ENCODE measurements at places on chromosomes 4 and X. TPM values are rescaled to one million over a fixed set of nuclear protein-coding genes. Genes with fewer than 3 reads are reported as not detected.

DNA sequence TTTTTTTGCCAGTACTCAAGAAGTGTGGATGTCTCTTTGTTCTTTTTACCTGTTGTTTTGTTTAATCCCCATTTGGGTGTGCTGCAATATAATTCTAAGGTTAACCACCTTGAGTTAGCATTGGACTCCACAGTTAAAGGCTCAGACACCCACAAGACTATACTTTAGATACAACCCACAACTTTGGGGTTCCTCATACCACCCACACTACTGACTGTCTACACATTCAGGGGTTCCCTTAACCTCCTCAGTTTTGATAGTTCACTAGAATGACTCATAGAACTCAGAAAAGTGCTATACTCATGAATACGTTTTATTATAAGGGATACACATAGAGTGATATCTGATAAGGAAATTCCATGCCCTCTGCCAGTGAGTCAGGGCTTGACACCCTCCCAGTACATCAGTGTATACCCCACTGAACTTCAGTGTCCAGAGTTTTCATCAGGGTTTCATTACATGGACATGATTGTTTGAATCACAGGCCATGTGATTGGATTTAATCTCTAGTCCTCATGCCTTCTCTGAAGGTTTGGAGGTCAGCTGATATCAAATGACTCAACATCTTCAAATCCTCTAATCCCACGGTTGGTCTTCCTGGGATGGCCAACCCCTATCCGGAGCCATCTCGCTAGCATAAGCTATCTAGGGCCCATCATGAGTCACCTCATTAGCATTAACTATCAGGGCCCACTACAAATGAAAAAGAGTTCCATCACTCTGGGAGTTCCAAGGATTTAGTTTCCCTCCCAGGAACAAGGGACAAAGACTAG, 357.7 kb upstream of the EMCN start:
- DNase-seq: no peak

GRCh38 chrX:16756724-16757123, 29.5 kb upstream of the TXLNG start:
- no peak for DNase-seq

- DNase-seq: no peak
Observed at GRCh38 chr4:71243091-71243833, 95.6 kb upstream of the SLC4A4 start.

DNA sequence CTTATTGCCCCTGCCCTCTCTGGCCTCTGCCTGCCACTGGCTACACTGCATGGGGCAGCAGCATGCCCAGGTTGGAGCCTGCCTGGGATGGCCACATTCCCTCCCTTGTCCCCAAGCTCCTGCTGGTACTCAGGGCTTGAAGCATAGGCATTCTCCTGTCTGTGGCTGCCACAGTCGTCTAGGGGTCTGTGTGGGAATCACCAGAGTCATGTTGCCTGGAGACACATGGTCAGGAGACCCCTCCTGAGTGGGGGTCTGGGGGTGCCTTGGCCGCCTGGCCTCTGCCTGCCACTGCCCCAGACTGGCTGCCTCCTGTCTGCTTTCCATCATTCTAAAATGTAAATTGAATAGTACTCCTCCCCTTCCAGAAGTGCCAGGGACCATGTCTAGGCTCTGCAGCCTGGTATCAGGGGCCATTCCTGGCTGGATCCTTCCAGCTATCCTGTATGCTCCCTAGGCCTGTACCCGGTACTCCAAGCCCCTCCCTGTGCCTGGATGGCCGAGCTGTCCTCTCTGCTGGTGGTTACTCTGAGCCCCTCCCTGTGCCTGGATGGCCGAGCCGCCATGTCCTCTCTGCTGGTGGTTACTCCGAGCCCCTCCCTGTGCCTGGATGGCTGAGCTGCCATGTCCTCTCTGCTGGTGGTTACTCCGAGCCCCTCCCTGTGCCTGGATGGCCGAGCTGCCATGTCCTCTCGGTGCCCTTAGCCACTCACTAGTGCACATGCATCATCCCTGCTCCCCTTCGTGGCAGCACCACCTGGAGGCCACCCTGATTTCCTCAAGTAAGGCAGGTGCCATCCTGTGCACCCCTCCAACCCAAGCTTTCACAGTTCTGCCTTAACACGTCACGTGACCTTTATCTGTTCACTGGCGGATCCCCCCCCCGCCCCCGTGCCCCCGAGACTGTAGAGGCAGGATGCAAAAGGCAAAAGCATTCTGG, 5.5 kb upstream of the NKX1-1 start:
- no peak for DNase-seq

GRCh38 chr4:184513802-184514120, 39.4 kb upstream of the IRF2 start:
- no peak for DNase-seq

DNA sequence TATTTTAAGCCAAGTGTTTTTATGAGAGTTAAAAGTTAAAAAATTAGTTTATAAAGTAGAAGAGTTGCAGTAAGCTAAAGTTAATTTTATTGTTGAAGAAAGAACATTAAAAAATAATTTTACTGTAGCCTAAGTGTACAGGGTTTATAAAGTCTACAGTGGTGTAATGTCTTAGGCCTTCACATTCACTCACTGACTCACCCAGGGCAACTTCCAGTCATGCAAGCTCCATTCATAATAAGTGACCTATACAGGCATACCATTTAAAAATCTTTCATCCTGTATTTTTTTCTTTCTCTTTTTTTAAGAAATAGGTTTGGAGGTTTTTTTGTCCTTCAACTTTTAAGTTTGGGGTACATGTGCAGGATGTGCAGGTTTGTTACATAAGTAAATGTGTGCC, 87.9 kb upstream of the NR3C2 start:
- DNase-seq: no peak

- no peak for DNase-seq
Observed at GRCh38 chr4:15961781-15962510, 1.0 kb downstream of the FGFBP2 start.

DNA sequence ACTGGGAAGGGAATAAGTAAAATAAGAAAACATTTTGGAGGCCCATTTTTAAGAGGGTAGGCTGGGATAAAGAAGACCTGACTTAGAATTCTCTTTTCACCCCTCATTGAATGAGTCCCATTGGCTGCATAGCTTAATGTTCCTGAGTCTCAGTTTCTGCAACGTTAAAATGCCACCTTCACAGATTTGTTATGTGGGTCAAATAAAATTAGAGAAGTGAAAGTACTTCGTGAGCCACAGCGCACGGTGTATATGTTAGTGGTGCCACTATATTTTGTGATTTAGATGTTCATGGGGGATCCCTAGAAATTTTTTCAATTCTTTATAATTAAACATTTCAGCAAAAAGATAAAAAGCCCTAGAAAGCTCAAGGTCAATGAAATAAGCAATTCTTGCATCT, 109.2 kb upstream of the HS3ST1 start:
- DNase-seq: no peak

The IL21 gene
- not detected for total RNA-seq

The NCAPG gene
- total RNA-seq: 3.0 TPM
